H9 (cell line): ENCODE measurements at places on chromosomes 6 and 20. TPM values are rescaled to one million over a fixed set of nuclear protein-coding genes. Genes with fewer than 3 reads are reported as not detected.

SLC17A3 gene
- total RNA-seq = not detected in 2 replicates

PI3 gene
- not detected in 2 replicates for total RNA-seq

CDH4 gene
- 3.0 and 3.2 TPM in 2 replicates for total RNA-seq

SPATA25 gene
- 1.8 and 2.4 TPM in 2 replicates for total RNA-seq

DAAM2 gene
- 1.0 and 1.1 TPM in 2 replicates for total RNA-seq

CLVS2 gene
- total RNA-seq = 0.15 and 0.26 TPM in 2 replicates

VSX1 gene
- total RNA-seq = not detected in 2 replicates

SALL4 gene
- total RNA-seq = 276 and 279 TPM in 2 replicates

GFRA4 gene
- not detected in 2 replicates for total RNA-seq

TTBK1 gene
- 1.3 and 1.6 TPM in 2 replicates for total RNA-seq

SMOC2 gene
- 1.8 and 2.1 TPM in 2 replicates for total RNA-seq

OXT gene
- total RNA-seq = 0.64 TPM in 1 of 2 replicates, not detected in the other

MAP3K4 gene
- 49.3 and 54.3 TPM in 2 replicates for total RNA-seq

ZBTB46 gene
- total RNA-seq = 27.1 and 27.3 TPM in 2 replicates

TRIM15 gene
- 0.20 TPM in 1 of 2 replicates, not detected in the other for total RNA-seq

IL17A gene
- not detected in 2 replicates for total RNA-seq

BPIFB4 gene
- not detected in 2 replicates for total RNA-seq

EEF1A2 gene
- total RNA-seq = 25.8 and 27.4 TPM in 2 replicates
